ENCODE measurements at places on chromosomes 2 and 18.

DNA sequence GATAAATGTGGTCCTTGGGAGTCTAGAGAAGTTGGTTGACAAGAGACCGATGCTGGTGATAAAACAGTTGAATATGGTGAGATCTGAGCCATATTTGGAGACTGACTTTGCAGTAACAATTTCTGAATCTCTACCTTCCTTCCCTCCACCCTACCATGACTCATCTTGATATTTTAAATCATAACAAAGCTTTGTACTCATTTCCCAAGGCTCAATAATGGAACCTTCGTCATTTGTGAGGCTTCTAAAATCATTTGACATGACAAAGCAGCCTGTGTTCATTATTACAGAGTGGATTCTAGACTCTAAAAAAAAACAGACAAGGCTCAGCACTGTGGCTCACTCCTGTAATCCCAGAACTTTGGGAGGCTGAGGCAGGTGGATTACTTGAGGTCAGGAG is 38.5 kb upstream of the PDCL3 start:
- no peak for DNase-seq

DNA sequence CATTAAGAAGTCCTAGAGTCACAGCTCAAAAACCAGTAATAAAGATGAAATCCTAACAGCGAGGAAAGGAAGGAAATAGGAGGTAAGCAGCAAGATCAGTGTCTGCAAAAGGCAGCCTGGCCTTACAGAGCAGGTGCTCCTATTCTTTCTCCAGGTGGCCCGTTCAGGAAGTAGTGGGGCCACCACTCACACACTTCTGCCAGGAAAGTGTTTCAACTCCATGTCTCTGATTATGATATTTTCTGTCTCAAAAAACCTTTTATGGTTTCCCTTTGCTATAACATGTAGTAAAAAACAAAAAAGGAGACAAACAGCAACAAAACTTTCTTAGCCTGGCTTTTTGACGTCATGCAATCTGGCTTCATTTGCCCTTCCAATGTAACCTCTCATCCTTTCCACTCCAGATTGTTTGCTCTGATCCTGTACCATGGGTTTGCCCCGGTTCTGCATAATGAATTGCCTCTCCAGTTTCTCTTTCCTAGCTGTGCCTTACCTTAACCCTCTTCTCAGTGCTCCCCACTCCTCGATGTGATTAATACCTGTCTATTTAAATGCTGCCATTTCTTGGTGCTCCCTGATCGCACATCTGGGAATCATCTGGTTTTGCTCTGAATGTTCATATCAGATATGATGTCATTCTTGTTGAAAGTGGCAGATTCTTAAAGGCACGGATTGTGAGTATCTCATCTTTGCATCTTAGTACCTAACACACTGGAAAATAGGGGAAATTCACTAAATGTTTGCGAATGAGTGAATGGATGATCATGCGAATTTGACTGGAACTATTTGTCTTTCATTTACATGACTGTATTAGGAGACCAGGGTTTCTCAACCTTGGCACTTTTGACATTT is 50.6 kb upstream of the PTPRM start:
- no peak for DNase-seq

DNA sequence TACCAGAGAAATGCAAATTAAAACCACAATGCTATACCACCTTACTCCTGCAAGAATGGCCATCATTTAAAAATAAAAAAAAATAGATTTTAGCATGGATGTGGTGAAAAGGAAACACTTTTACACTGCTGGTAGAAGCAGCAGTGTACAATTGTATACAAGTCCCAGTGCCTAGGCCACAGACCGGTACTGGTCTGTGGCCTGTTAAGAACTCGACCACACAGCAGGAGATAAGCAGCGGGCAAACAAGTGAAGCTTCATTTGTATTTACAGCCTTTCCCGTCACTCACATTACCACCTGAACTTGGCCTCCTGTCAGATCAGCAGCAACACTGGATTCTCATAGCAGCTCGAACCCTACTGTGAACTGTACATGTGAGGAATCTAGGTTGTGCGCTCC is 60.7 kb upstream of the DSC1 start:
- no peak for DNase-seq

DNA sequence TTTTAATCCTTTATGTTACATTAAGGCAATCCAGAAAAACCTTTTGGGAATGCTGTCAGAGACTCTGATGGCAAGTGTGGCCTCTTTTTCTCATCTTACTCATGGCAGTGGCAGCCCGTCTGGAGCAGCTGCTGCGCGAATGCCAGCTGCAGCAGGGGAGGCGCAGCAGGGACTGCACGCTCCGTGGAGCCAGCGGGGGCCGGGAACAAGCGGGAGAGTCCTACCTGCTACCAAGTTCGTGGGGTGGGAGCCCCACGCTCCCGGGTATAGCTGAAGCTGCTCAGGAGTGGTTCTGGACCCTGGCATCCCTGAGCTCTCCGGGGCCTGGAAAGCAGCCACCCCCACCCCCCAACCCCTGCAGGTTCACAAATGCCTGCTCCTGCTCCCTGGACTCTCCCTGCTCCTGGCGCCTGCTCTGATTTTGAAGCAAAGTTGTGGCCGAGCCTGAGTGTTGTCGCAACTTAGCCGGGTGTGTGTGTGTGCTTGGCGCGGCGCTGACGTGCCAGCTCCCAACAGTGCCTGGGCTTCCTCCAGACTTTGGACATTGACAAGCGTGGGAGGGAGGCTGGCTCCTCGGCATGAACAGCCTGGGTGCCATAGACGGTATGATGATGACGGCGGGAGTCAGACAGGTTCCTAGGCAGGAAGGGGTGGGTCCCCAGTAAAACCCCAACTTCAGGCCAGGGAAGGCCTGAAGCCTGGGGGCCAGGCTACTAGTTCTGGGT is 21.7 kb downstream of the TMX3 start:
- DNase-seq = no peak

GRCh38 chr2:66803726-66804125 is 368.8 kb downstream of the MEIS1 start:
- no peak for DNase-seq

DNA sequence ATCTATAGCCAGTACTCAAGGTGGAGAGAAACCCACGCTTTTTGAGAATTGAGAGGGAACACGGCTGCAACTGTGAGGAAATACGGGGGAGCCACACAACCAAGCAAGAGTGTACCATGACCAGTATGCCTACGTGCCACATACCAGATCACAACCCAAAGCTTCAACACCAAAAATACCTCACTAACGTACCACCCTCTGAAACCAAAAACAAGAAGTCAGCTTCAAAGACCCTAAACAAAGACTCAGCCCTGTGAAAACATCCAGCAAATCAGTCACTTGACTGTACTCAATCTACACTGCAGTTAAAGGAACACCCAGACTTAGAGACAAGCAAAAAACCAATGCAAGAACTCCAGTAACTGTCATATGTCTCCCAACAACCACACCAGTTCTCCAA is 17.0 kb downstream of the RNU4ATAC start:
- no peak for DNase-seq

DNA sequence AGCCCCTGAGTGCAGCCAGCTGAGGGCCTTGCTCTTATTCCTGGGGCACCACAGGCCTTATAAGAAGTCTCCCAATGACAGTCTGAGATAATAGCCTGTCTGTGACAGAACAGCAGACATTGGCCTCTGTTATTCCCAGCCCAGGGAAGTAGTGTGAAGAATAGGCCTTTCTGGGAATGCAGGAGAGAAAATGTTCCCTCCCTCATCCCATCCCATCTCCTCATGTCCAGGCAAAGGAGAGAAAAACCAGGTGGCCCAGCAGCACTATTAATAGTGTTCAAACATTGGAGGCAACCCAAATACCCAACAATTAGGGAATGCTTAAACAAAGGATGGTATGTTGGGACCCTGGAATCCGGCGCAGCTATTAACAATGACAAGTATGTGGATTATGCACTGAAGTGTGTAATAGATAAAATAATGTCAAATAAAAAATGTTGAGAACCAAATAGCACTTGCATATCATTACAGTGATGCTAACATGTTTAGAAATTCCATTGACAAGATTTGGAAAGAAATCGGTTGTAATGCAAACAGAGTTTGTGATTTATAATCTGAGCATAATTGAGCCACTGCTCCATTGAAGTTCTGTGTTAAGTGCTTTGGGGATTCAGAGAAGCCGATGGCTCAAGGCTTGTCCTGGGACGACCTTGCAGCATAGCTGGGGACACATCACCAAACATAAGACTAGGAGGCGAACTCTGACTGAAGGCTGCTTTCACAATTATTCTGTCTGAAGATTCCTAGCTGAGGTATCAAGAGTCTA is 69.3 kb downstream of the LBH start:
- DNase-seq = no peak

GRCh38 chr2:227461811-227462461 is 10.0 kb upstream of the AGFG1 start:
- no peak for DNase-seq

DNA sequence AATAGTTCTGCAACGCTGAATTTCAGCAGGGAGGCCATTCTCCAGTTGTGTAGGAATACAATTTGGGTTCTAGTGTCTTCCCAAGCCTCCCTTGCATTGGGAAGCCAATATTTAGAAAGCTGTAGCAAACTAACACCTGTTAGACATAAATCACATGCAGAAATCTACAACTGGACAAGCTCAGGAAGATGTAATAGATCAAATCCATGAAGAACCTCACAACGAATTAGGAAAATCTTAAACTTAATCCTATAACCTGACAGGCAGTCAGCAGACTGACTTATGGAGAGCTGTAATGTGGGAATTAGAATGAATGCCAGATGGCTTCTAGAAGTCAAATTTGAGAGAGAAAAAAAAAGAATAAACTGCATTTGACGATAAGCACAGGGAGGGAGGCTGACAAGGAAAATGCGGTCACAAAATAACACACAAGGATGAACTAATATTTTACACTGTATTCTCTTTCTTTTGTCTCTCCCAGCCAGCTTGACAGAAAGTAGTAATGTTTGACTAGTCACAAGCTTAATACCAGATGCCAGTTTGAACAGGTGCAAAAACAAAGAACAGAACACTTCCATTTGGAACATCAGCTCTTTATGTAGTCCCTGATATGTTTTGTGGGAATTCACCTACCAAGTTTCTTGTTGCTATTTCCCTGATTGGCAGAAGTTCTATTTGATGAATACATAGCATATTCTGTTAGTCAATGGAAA is 50.8 kb upstream of the FANCL start:
- no peak for DNase-seq

- DNase-seq = no peak
Observed at GRCh38 chr2:7956126-7956689, 725.6 kb upstream of the ID2 start.

GRCh38 chr2:20469595-20469994 is 22.7 kb downstream of the RHOB start:
- DNase-seq = no peak

- DNase-seq = peak; percentile 51
Observed at GRCh38 chr18:712401-713134, at the start of gene ENOSF1. Gene ENOSF1 (minus strand): TSS chr18:712630. CDS start chr18:712587, 43 bp downstream.

DNA sequence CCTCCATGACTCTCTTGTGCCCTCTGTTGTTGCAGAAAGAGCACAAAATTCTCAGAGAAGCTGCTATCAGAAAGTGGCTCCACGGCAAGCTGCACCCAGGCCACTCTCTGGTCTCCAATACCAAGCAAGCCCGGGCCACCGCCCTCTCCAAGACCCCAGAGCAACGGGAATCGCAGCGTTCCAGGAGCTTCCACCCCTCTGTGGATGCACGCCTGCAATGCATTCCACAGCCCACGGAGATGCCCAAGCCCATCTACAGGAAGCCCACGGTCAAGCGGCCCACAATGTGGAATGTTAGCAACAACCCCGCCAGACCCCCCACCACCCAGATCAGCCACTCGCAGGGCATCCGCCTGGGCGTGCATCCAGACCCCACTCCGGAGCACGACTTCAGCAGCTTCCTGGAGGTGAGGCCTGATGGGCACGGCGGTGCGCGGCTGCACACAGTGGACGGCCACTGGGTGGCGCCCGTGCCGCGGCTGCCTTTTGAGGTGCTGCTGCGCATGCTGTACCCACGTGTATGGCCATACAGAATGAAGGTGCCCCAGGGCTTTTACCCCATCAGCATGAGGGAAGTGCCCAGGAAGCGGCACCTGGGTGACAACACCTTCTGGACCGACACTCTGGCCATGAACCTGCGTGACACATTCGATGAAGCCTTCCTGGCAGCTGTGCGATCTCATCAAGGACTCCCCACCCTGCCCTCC is 6.3 kb downstream of the ANKRD53 start:
- peak; percentile 56 for DNase-seq

GRCh38 chr2:129748653-129749052 is 230.8 kb upstream of the RAB6C start:
- no peak for DNase-seq

DNA sequence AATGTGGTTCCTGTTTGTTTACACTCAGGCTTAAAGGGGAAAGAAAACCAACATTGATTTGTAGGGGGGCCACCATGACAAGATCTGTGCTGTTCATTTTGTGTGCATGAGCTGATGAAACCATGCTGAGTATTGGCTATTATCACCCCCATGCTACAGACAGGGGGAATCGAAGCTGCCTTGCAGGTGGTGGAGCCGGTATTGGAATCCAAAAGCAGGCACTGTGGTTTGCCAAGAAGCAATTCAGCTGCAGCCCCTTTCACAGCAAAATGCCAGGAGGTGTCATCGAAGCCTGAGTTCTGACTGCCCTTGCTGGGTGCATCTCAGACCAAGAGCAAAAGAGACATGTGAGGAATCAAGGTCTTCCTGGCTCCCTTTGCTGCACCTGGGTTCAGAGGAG is 221.9 kb downstream of the UXS1 start:
- DNase-seq = no peak

DNA sequence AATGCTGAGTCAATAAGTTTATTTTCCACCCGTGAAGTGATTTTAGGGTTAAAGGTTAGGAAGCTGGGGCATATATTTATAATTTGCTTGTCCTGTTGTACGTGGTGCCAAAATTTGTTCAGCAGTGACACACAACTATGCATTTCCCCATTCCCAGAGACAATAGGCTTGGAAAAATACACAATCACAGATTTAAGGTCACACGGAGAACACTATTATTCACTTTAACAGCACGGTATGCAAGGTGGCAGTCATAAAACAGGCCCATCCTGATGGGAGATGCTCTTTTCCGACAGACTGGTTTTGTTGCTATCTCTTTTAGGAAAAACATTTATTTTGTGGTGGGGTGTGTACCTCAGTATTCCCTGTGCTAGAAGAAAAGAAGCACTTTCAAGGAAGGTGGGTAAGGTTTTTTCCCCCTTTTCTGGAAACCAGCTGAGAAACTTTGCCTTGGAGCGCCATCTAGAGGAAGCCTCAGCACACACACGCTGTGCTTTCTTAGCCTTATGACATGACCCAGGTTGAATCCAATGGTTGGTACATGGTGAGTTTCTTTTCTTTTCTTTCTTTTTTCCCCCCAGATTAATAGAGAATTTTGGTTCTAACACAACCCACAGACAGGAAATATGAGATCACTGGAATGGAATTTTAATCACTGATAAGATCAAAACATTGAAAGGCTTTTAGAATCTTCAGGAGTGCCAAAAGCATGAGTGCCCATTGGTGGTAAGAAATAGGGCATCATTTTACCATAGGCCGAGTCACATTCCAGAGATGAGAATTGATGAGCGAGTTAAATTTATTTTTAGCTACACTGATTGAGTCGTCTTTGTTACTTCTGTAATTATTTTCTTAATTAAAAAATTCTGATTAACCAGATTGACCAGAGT is 332.1 kb downstream of the AGPS start:
- DNase-seq = peak; percentile 10

DNA sequence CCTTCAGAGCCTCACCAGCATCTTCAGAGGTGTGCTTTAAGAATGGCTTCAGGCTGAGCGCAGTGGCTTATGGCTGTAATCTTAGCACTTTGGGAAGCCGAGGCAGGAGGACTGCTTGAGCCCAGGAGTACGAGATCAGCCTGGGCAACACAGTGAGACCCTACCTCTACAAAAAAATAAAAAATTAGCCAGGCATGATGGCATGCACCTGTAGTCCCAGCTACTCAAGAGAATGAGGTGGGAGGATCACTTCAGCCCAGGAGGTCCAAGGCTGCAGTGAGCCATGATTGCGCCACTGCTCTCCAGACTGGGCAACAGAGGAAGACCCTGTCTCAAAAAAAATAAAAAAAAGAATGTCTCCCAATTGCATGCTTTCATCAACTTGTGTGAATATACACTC is 133.3 kb upstream of the ARL5A start:
- no peak for DNase-seq
